Upper lobe of right lung (tissue), 1 donor: ENCODE measurements at places on chromosomes 16 and 17.

GRCh38 chr17:39903158-39903884, 15.1 kb downstream of the GSDMB start:
- H3K4me3 ChIP-seq = no peak overlapping the region
- H3K36me3 ChIP-seq = no peaks in the 10 kb centered on the region
- H3K4me1 ChIP-seq = no peaks in the 10 kb centered on the region

DNA sequence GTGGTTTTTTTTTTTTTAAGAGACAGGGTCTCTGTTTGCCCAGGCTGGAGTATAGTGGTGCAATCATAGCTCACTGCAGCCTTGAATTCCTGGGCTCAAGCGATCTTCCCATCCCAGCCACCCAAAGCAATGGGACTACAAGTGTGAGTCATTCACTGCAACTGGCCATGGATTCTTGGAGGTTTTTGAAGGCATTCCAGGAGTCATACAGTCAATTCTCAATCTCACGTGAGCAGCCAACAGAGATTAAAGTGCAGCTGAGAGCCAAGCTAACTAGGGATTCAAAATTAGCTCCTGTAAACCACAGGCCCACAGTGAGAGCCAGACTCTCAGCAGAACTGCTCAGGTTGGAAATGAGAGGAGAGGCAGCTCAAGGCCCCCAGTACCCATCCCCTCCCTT, 30.2 kb downstream of the XPO6 start:
- no peaks in the 10 kb centered on the region for H3K27me3 ChIP-seq
- H3K4me1 ChIP-seq = peaks cover 35% of the 10 kb centered on the region
- no peak overlapping the region for H3K4me3 ChIP-seq
- peak overlapping the region; percentile 1 for H3K27ac ChIP-seq
- H3K36me3 ChIP-seq = peaks cover 14% of the 10 kb centered on the region
- no peak for DNase-seq

GRCh38 chr16:4089251-4089810, 26.9 kb downstream of the ADCY9 start:
- H3K4me3 ChIP-seq = no peak overlapping the region
- peaks cover 38% of the 10 kb centered on the region for H3K4me1 ChIP-seq
- no peaks in the 10 kb centered on the region for H3K36me3 ChIP-seq

DNA sequence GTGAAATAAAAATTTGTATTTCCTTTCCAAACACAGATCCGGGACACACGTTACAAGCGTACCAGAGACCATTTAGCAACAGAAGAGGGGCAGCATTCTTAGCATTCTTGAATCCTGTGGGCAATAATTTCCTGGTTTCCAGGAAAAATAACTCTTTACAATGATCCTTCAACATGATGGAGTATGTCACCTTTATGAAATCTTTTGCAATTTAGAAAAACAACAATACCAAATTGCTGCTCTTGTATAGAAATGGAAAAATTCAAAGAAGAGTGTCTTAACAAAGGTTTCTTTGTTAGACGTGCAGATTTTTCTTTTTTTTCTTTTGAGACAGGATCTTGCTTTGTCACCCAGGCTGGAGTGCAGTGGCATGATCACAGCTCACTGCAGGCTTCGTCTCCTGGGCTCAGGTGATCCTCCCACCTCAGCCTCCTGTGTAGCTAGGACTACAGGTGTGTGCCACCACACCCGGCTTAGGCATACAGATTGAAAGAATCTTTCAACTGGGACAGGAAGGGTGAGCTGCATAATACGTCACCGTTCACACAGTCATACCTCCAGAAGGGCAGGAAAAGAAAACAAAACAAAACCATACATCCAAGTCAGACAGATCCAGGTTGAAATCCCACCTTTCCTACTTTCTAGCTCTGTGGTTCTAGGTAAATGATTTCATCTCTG, 10.8 kb upstream of the GCSH start:
- DNase-seq = no peak
- no peak overlapping the region for H3K4me3 ChIP-seq
- H3K27ac ChIP-seq = no peak overlapping the region

GRCh38 chr17:37239690-37240334, 136.0 kb upstream of the C17orf78 start:
- no peak for DNase-seq
- H3K4me3 ChIP-seq = no peak overlapping the region
- H3K27me3 ChIP-seq = no peaks in the 10 kb centered on the region
- no peak overlapping the region for H3K27ac ChIP-seq
- no peaks in the 10 kb centered on the region for H3K4me1 ChIP-seq

DNA sequence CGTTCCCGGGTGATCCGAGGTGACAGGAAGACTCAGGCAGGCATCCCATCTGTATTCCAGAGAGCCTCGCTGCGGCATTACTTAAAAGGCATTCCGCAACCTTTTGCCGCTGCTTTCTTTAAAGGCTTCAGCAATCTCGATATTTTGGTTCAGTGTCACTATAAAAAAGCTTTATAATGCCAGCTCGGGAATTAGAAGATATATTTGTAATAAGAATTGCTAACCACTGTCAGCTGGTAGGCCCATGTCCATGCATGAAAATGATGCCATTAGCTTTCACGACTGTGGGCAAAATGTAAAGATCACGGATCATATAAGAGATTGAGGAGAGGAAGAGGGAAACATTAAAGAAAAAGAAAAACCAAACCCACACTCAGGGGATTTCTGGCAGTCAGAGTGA, 578.6 kb upstream of the CDH5 start:
- no peak for DNase-seq
- H3K27me3 ChIP-seq = no peaks in the 10 kb centered on the region
- H3K27ac ChIP-seq = no peak overlapping the region
- H3K4me3 ChIP-seq = no peak overlapping the region

GRCh38 chr16:27304102-27304501, 9.7 kb upstream of the IL4R start:
- peaks cover 4% of the 10 kb centered on the region for H3K4me1 ChIP-seq
- no peak for DNase-seq
- no peaks in the 10 kb centered on the region for H3K27me3 ChIP-seq
- no peak overlapping the region for H3K27ac ChIP-seq

GRCh38 chr16:53920988-53921387, 217.0 kb downstream of the FTO start:
- no peak overlapping the region for H3K4me3 ChIP-seq
- no peaks in the 10 kb centered on the region for H3K4me1 ChIP-seq
- no peaks in the 10 kb centered on the region for H3K36me3 ChIP-seq
- H3K27ac ChIP-seq = no peak overlapping the region

- H3K27me3 ChIP-seq = no peaks in the 10 kb centered on the region
- H3K4me3 ChIP-seq = no peak overlapping the region
- DNase-seq = no peak
- H3K36me3 ChIP-seq = no peaks in the 10 kb centered on the region
Observed at GRCh38 chr16:11432856-11433395, 87.7 kb downstream of the RMI2 start.

GRCh38 chr17:72920513-72920912, 172.0 kb downstream of the SLC39A11 start:
- H3K4me3 ChIP-seq = no peak overlapping the region
- H3K4me1 ChIP-seq = no peaks in the 10 kb centered on the region
- no peaks in the 10 kb centered on the region for H3K36me3 ChIP-seq

DNA sequence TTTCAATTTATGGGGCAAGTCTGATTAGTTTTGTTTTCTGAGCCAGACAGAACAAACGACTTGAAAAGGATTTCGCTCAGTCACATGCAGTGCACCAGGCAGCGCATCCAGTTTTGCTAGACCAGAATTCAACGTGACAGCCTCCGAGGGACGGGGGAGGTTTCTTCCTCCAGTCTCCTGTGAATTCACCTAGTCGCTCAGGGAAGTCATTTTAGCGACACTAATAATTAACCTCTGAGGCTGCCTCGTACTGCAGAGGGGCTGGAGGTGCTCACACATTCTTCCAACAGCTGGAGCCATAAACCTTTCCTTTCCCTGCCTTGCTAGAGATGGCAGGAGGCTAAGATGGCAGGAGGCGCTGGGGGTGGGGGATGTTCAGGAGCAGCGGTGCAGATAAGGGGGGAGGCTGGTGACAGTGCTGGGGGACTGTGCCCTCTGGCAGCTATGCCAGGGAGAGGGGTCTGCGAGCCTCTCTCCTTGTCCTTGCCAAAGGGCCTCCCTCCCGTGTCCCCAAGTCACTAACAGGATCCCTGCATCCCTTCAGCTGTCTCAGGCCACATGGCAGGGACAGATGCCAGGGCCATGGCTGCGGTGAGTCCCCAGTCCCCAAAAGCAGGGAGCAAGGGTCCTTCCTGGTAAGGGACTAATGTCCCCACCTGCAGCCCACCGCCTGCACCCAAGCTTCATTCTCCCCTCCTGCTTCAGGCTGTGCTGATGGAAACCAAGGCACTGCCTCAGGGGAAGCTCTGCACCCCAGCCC, 24.0 kb downstream of the MXRA7 start:
- peak overlapping the region; percentile 79 for H3K27ac ChIP-seq
- H3K4me3 ChIP-seq = no peak overlapping the region
- peaks cover 43% of the 10 kb centered on the region for H3K4me1 ChIP-seq

DNA sequence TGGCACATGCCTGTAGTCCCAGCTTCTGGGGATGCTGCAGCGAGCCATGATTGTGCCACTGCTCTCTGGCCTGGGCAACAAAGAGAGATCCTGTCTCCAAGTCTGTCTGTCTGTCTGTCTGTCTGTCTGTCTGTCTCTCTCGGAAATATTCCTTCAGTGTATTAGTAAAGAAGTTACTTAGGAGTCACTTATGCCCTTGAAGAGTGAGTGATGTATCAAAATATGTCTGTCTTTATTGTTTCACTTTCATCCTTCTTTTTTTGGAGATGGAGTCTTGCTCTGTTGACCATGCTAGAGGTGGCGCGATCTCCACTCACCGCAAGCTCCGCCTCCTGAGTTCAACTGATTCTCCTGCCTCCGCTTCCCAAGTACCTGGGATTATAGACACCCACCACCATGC, 410.5 kb downstream of the WWOX start:
- H3K36me3 ChIP-seq = no peaks in the 10 kb centered on the region
- H3K27me3 ChIP-seq = no peaks in the 10 kb centered on the region
- no peak overlapping the region for H3K4me3 ChIP-seq
- DNase-seq = no peak

- H3K27me3 ChIP-seq = no peaks in the 10 kb centered on the region
- no peaks in the 10 kb centered on the region for H3K4me1 ChIP-seq
- H3K27ac ChIP-seq = no peak overlapping the region
- H3K36me3 ChIP-seq = no peaks in the 10 kb centered on the region
- no peak for DNase-seq
Observed at GRCh38 chr16:52852978-52853377, 199.7 kb downstream of the CHD9NB start.

DNA sequence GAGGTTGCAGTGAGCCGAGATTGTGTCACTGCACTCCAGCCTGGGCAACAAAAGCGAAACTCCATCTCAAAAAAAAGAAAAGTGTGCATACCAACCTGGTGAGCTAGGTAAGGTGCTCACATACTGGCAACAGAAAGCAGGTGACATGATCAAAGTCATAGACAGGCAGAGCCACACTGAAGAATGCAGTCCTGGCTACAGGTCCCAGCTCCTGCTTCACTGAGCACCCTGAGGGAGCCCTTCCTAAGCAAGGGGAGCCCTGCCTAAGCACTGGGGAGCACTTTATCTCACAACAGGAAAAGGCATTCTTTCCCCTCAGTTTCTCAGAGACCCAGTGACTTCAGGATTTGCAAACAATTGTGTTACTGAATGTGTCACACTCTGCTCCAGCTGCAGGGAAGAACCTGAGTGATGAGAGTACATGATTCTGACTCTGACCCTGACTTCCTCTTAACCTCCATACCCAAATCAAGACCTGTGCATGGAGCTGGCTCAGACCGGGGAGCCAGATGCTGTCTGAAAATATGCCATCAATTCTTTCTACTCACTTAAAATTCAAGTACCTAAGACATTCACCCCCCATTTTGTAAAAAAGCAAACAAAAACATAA, 40.5 kb downstream of the ANKRD11 start:
- H3K27ac ChIP-seq = no peak overlapping the region
- H3K27me3 ChIP-seq = no peaks in the 10 kb centered on the region
- H3K4me1 ChIP-seq = peaks cover 71% of the 10 kb centered on the region
- H3K36me3 ChIP-seq = no peaks in the 10 kb centered on the region

- DNase-seq = no peak
- H3K4me3 ChIP-seq = no peak overlapping the region
- no peaks in the 10 kb centered on the region for H3K4me1 ChIP-seq
- H3K27ac ChIP-seq = no peak overlapping the region
- no peaks in the 10 kb centered on the region for H3K36me3 ChIP-seq
Observed at GRCh38 chr16:83971165-83972130, 3.4 kb downstream of the NECAB2 start.

DNA sequence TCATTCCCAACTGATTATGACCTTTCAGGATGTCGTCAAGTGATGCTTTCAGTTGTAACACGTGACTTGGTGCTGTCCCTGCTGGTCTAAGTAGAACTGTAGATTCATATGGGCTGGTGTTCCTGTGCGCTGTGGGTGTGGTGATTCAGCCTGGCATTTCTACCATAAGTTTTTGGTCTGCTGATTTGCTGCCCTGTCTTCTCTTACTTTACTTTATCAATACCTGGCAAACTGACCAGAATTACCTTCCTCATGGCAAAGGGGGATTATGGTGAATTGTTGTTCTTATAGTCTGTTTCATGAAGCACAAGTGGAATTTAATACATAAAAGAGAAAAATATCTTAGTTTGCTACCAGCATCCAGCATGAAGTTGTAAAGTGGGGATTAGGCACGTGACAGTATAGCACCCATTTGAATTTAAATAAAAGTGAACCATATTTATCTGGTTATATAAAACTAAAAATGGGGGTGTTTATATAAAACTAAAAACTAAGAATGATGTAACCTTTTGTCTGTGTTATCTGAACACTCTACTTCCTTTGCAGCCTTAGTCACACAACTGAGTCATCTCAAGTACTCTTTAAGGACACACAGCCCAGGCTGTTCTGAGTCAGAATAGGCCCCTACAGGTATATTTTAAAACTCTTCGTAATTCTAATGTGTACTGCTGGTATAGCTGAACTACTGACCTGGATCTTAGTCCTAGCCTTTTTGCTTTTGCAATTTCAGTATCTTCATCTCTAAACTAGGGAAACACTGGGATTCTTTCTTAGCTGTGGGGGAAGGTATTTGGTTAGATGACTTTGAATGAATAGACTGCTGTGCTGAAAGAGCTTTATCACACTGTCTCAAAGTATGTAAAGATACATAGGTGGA, 28.3 kb downstream of the TTC19 start:
- peaks cover 11% of the 10 kb centered on the region for H3K4me1 ChIP-seq
- peaks cover 97% of the 10 kb centered on the region for H3K36me3 ChIP-seq
- no peaks in the 10 kb centered on the region for H3K27me3 ChIP-seq
- DNase-seq = no peak

DNA sequence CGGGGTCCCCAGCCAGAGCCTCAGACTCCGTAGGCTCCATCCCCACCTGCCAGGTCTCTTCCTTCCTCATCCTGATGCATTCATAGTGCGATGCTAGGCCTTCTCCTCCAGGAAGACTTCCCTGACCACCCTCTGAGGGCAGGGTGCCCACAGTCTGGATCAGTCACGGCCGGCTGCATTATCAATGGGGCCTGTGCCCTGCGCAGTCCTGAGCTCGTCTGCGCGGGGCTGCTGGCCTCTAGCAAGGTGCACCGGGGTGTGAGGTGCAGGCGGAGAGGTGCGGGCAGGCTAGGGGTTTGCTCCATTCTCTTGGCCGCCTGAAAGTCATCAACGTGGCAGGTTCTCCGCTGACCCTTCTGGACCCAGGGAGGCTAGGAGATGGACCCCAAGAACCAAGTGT, 56.9 kb upstream of the ACSF3 start:
- no peak overlapping the region for H3K4me3 ChIP-seq
- DNase-seq = no peak
- H3K27ac ChIP-seq = no peak overlapping the region
- no peaks in the 10 kb centered on the region for H3K36me3 ChIP-seq
- H3K27me3 ChIP-seq = peaks cover 44% of the 10 kb centered on the region
